ENCODE measurements at places on chromosomes 6 and 20.

- DNase-seq: no peak
These were observed 145.7 kb upstream of the PRSS16 start for GRCh38 chr6:27101824-27102223.

- no peak for DNase-seq
These were observed 35.1 kb downstream of the RGS17 start for GRCh38 chr6:153096031-153096430.

GRCh38 chr6:133787859-133788505, 100.9 kb upstream of the TCF21 start:
- DNase-seq: no peak

DNA sequence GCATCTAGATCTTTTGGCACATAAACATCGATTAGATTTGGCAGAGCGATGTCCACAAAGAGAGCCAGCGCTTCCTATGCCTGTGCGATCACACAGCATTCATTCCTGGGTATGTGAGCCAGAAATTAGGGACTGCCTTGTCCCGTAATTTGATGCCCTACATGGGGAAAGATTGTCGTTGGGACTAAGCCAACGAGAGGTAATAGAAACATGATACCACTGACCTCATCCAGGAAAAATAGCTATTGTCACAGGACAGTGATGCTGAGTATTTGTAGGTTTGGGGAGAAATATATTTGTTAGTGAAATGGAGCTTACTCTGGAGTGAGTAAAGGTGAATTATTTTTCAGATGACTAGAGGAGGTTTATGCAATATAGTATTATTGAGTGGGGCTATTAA, 154.0 kb downstream of the TSHZ2 start:
- DNase-seq: no peak

- no peak for DNase-seq
These were observed 22.3 kb downstream of the MDN1 start for GRCh38 chr6:89797317-89797716.
